ENCODE measurements at places on chromosomes 2 and 18. TPM values are rescaled to one million over a fixed set of nuclear protein-coding genes. Genes with fewer than 3 reads are reported as not detected.

Gene KIAA2012
- not detected for total RNA-seq

- DNase-seq, result no peak
These were observed 11.1 kb downstream of the SPOPL start for GRCh38 chr2:138512672-138513071.

DNA sequence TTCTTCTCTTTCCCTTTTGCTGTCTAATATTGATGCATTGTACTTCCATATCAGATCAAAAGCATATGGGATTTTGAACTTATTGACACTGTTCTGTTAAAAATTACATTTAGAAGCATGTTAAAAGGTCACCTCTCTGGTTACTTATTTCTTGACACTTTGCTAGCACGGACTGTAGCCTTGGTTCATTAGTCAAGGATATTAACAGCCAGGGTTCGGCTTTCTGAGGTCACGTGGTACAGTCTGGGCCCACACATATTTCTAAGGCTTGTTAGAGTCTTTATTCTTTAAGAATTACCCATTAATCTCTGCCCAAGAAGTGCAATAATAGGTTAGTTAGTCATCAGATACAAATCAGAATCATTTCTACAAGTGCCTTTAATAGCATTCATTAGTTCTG, 1035.8 kb upstream of the FANCL start:
- DNase-seq, result no peak

Gene SRD5A2
- not detected for total RNA-seq

- no peak for DNase-seq
These were observed 22.8 kb downstream of the ICA1L start for GRCh38 chr2:202848813-202849212.

DNA sequence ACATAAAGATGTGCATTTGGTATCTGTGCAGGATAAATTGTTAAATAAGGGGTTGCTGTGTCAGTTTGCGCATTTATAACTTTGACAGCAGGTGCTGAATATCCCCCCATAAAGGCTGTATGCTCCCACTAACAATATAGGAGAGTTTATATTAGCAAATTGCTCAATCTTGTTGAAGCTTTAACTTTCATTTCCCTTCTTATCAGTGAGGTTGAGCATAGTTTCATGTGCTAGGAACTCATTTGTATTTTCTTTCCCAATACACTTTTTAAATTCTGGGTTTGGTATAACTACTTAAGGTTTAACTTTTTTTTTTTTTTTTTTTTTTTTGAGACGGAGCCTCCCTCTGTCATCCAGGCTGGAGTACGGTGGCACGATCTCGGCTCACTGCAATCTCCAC, 89.0 kb downstream of the FAM117B start:
- no peak for DNase-seq

- DNase-seq, result no peak
These were observed 173.6 kb downstream of the SMAD7 start for GRCh38 chr18:48777026-48777743.

DNA sequence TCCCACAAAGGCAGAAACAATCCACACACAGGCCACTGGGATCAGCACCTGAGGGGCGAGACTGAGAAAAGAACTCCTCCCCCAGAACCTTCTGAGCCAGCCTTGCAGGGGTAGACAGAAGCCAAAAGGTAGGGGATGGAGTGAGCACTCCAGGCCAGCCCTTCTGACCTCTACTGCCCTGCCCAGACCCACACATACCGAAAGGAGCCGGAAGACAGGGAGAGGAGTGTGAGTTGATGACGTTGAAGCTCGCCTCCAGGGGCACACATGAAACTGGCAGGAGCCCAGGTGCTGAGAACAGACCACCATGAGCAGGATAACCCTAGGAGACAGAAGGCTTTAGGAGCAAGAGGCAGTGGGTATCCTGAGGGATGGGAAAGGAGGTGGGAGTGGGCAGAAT, 1.8 kb downstream of the SLC23A3 start:
- DNase-seq, result no peak

DNA sequence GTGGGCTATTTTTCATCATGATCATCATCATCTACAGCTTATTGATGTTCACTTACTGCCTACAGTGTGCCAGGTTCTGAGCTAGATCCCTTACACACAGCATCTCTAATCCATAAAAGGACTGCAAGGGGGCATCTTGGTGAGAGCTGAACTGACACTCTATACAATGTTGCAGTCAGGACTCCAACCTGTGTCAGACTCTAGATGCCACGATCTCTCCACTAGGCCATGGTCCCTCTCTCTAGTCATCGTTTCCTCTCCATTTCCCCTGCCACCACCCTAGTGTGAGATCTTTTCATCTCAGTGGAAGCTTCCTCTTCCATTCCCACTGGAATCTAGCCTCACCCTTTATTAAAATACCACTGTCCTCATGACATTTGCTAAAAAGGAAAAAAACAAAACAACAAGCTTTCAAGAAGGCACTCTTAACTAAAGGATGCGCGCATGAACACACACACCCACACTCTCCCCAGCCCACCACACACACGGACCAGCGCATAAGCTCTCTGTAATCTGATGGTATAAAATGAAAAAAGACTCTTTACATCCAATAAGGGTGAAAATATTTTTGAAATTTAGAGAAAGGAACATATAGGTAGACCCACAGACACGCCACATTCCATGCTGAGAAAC, 93.4 kb upstream of the THOC1 start:
- DNase-seq, result no peak

DNA sequence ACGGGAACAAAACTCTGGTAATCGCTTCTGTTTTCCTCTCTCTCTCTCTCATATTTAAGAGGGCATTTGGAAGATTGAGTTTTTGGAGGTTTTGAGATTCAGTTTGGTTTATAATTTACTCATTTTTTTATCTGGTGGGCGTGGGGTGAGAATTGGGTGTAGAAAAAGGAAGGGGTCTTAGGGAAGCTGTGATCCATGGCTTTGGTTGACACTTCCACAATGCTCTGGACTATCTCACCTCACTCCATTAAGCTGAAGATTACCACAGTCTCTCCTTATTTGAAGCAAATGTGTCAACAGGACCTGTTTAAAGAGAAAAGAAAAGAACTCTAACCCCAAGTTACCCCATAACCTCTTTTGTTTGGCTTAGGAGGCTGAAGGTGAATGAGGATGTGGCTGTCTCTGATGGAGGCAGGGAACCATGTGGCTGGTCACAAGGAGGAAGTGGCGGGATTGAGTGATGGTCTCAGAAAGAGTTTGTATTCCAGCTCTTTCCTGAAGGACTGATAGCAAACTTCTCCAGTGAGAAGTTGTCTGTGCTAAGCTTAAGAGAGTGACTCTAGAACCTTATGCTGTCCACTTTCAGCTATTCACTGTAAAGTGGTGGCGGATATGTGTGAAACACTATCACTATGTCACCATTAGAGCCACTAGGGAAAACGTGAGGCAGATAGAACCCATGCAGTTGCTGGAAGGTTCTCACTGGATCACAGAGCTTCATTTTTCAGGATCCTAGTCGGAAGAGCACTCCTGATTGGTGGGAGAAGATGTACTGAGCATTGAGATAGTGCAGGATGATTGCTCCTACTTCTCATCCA, 934 bp downstream of the ZNF804A start:
- no peak for DNase-seq

DNA sequence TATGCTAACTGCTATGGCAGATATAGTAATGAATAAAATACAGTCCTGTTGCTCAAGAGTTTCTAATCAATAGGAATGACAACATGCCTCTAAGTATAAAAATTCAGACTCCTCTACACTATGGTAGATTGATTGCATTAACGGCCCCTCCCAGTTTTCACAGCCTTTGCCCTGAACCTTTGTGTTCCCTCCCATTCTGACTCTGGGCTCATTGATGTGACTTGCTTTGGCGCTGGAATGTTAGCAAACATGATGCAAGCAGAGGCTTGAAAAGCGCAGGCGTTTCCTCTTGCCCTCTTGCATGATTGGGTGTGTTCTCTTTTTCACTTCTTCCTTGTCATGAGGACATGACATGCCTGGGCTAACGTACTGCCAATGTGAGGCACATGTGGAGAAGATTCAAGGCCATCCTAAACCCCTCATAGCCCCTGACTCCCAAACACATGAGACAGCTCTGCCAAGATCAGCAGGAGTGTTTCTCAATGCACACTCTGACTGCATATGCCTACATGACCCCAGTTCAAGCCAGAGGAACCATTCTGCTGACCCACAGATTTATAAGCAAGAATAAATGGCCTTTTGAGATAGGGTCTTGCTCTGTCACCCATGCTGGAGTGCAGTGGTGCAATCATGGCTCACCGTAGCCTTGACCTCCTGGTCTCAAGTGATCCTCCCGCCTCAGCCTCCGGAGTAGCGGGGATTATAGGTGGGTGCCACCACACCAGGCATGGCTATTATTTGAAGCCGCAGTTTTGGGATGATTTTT, 49.7 kb upstream of the CD28 start:
- DNase-seq, result no peak

DNA sequence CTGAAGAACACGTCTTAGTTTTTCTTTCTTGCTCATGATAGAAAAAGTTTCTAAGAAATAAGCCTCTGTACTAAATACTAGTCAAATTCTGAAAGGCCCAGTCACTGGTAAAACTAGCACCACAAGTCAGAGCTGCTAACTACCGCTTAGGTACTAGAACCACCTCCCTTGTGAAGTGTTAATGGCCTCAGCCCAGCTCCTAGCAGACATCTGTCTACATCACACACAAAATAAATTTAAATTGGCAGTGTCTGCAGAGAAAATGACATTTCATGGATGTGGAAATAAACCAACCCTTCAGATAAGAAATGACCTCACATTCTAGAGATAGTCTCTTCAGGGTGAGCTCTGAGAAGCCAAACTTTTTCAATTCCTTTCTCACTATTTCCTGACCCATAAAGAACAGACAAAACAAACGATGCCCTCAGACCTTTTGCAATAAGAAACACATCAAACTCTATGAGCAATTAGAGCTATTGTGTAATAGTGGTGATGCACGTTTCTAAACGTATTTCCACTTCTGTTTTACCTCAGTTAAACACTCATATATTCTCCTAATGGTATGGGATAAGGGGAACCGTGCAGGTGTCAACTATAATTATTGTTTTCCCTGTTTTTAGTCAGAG, 70.3 kb upstream of the DSG1 start:
- no peak for DNase-seq

DNA sequence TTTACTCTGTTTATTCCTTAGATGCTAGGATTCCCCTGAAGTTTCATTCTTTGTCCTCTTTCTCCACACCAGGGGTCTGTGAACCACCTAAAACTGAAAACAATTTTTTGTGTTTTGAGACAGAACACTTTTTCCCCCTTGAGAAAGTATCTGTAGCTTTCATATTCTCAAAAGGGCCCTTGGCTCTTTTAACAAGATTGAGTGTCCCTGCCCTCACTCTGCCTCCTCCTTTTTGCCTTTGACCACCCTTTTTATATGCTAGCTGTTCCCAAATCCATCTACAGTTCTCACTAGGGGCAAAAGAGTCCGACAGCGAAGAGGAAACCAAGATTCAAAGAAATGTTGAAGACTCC, 883 bp upstream of the EHBP1 start:
- DNase-seq, result no peak

Gene AMER3
- total RNA-seq, result not detected

- DNase-seq, result no peak
These were observed 30.9 kb upstream of the IL37 start for GRCh38 chr2:112880091-112880531.

- DNase-seq, result no peak
These were observed 161.8 kb upstream of the DTNA start for GRCh38 chr18:34548120-34548972.

Gene FN1
- 8,511 TPM for total RNA-seq

Gene C2orf74
- 8.3 TPM for total RNA-seq

Gene MOCOS
- 1.8 TPM for total RNA-seq

- DNase-seq, result no peak
These were observed 139.0 kb upstream of the HS6ST1 start for GRCh38 chr2:128457716-128458115.

DNA sequence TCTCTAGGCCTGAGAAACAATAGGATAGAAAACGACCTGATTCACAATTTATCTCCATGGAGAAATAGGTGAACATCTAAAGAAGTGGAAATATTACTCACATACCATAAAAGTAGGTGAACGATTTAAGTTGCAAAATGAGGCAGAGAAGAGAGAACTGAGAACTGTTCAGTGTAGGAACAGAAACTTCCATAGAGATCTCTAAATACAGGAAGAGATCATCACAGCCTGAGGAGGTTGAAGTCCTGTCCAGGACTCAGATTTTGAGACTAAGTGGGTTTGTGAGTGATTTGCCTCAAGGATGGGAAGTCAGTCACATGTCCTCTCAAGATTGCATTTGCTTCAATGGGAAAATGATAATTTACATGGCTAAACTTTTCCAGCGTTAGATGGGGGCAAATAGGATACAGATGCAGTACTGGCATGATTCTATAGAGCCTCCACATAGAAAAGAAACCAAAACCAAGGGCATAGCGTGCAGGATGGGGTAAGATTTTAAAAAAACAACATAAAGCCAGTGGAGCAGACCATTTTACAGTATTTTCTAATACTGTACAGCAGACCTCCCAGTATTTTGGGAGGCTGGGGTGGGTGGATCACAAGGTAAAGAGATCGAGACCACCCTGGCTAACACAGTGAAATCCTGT, 68.8 kb downstream of the MEP1B start:
- DNase-seq, result no peak

Gene SCN3A
- total RNA-seq, result 0.35 TPM

DNA sequence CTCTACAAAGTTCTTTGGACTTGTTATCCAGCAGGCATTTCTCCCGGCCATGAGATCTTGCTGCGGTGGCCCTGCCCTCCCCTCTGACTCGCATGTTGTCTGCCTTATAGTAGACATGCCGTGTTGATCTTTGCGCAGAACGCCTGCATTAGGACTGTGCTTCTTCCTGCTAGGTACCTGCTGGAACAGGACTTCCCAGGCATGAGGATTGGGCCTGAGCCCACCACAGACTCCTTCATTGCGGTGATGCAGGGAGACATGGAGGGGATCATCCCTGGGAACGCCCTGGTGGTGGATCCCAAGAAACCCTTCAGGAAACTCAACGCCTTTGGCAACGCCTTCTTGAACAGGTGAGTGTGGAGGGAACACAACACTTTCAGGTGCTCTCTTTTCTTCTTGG, 10.1 kb downstream of the EHD3 start:
- no peak for DNase-seq

DNA sequence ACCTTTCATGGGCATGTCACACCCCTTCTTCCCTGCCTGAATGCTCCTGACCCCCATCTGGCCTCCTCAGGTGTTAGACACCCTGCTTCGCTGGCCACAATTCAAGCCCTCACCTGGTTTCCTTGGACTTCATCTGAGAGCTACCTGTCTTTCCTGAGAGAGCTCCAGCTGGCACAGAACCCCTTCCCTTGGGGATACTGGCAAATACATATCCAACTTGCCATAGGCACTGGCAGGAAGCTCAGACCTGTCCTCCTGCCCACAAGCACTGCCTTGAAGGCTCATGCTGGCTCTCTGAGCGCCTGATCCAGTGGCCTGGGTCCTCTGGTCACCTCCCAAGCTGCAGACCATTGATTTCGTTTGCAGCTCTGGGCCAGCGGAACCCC, 74.1 kb upstream of the MAP4K3 start:
- DNase-seq, result no peak

DNA sequence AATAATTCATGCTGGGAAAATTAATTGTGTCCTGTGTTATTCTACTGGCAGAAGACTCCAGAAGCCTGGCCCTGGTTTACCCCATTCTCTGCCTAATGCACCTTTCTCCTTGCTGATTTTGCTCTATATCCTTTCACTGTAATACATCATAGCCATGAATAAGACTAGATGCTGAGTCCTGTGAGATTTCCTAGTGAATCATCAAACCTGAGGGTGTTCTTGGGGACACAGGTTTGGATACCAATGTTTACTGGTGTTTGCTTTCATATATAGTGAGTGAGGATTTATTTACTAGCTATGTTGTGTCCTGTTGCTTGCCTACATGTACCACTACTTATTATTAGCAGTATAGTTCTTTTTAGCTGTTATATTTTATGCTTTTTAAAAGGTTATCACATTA, 6.5 kb downstream of the METTL5 start:
- DNase-seq, result no peak
